ENCODE measurements at places on chromosomes 2 and 18.

DNA sequence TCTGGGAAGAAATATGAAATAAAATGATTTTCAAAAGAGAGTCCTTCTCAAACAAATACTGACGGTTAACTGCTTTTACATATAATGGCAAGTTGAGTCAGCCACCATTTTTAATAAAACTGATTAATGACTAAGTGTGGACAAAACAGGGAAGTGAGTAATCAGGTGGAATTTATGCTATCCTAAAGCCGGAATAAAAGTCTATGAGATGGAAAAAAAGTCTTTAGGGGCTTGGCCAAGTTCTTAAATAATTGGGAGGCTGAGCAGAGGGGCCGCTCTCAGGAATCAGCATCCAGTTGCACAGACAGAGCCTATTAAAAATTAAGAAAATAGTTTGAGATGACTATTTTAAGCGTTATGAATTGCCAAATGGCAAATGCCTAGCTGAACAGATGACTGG lies 58.6 kb upstream of the AFF3 start:
- no peak for DNase-seq

- DNase-seq: no peak
Measured at GRCh38 chr2:200174433-200175216, 131.9 kb upstream of the SPATS2L start.

- DNase-seq: peak; percentile 63
Measured at GRCh38 chr2:37585982-37586621, 85.3 kb downstream of the CDC42EP3 start.

DNA sequence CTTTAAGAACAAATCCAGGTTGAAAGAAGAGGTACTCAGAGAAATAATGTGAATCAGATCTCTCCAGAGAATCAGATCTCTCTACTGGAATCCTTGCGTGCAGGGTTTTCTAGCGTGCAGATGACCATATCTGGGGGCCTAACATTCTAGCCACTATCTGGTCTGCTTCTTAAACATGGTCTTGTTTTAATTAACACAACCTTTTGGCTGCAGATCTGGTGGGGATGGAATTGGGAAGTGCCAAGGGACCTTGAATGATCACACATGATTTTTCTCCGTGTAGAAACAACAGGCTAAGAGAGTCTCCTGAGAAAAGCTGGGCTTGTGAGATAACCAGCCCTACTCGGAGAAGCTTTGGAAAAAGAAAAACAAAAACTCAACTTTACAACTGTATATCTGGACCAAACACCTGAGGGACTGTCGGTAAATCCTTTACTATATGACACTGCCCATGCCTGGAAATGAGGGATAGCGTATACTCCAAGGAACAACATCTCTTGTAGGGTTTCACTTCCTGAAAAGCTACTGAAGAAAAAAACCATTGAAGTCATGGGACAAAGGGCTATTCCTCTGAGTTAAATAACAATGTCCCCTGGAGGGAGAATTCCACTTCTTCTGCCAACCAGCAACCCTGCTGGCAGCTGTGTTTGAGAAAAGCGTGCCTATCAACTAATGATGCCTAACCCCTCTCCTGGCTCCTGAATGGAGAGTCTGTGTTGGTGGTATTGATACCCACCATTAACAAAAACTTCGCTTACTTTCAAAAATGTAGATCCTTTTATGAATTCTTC lies 171.0 kb upstream of the REV1 start:
- DNase-seq: no peak

DNA sequence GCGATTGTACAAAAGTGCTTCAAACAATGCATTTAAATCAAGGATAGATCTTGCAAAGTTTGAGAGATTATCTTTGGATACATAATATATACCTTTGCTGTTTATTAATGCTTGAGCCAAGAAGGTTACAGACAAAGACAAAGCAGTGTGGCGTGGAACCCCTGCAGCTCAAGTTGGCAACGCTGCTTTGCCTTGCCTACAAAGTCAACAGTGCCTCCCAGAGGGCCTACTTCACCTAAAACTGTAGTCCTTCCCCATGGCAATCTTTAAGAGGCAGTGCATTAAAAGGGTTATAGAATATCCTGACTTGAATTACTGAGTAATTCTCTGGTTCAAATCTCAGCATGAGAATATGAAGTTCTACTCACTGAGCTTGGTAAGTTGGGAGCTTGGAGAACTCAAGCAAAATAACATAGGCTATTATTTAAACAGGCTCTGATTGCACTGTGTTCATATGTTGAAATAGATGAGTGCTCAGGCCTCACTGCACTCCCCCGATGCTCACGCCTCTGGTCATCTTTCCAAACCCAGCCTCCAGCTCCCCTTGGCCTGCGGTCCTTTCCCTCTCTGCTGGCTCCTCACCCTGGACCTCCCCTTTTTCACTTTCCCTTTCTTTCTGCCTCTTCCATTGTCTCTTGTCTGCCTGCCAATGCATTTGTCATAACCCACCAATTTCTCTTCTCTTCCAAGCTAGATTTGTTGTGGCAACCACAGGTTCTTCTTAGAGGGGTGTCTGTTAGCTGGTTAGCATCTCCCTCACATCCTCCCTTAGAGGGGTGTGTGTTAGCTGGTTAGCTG lies 96.5 kb downstream of the MYT1L start:
- no peak for DNase-seq
